ENCODE measurements at places on chromosomes 16 and 17.

GRCh38 chr17:33028778-33029177, 37.1 kb downstream of the SPACA3 start:
- no peak for DNase-seq

- no peak for DNase-seq
These were observed 9.4 kb upstream of the SLC52A1 start for GRCh38 chr17:5044630-5045029.

- no peak for DNase-seq
These were observed 1.8 kb downstream of the CCR7 start for GRCh38 chr17:40563220-40564052.

- no peak for DNase-seq
These were observed 3.1 kb downstream of the NETO2 start for GRCh38 chr16:47140686-47141085.

GRCh38 chr17:64698725-64699124, 36.6 kb upstream of the SMURF2 start:
- DNase-seq, result no peak

- DNase-seq, result no peak
These were observed 126.9 kb downstream of the PARN start for GRCh38 chr16:14502932-14503741.

GRCh38 chr16:11725457-11725856, 17.2 kb downstream of the TXNDC11 start:
- peak; percentile 84 for DNase-seq

- no peak for DNase-seq
These were observed 16.6 kb upstream of the CYB5B start for GRCh38 chr16:69407702-69408323.

GRCh38 chr16:48535831-48536613, 74.0 kb downstream of the N4BP1 start:
- peak; percentile 49 for DNase-seq

GRCh38 chr16:9885467-9885866, 296.8 kb downstream of the GRIN2A start:
- no peak for DNase-seq

DNA sequence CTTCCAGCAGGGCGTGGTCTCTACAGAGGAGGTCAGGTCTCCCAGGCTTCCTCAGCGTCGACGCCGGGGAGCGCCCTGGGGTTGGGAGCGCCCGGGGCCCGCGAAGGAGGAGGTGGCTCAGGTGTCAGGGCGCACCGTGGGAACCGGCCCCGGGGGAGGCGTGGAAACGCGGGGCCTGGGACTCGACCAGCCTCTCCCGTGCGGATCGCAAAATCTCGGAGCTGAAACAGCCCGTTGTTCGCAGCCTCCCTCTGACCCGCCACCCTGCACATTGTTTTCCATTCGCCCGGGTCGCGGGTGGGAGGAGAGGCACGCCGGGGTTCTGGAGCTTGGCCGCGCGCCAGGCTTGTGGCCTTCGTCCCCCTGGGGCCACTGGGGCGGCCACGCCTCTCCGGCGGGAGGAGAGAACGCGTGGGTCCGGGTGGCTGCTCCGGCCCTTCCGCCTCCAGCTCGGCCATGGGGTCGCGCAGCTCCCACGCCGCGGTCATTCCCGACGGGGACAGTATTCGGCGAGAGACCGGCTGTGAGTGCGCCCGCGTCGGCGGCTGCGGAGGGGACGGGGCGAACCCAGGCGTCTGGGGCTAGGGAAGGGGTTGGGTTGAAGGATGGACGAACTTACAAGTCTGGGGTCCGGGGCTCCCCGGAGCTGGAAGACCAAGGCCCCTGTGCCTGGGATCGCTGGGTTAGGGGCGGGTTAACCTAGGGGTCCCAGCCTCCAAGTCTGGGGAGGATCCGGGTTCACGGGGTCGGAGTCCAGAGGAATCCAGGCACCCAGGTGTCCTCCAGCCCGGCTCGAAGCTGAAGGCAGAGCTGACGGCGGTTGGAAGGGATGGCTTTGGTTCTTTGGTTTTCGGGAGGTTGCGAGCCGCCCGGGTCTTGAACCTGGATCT, at the start of gene CHP2:
TSS of gene CHP2 (plus strand) at position 433 of the 890 bp plus-strand sequence. CDS start at position 457, 24 bp downstream.
- DNase-seq, result no peak

GRCh38 chr17:62790564-62790986, 17.5 kb downstream of the MARCHF10 start:
- no peak for DNase-seq

DNA sequence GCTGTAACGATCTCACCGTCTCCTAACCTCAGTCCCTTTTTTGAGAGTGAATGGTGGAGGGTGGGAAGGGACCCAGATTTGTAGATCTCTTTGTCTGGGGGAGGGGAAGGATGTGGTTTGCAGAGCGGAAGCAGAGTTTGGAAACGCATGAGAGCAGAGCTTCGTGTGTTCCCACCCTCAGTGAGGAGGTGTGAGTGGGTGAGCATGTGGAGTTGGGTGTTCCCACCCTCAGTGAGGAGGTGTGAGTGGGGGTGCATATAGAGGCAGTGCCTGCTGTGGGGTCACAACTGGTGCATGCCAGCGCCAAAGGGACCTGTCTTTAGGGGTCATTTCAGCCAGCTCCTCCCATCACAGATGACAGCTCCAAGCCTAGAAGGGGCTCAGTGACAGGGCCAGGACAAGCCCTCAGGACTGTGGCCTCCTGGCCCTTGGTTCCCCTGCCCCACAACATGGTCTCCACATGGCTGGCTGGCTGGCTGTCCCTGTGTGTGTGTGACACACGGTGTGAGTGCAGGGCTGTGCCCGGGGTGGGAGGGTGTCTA, 1.8 kb upstream of the CISD3 start:
- DNase-seq, result no peak

DNA sequence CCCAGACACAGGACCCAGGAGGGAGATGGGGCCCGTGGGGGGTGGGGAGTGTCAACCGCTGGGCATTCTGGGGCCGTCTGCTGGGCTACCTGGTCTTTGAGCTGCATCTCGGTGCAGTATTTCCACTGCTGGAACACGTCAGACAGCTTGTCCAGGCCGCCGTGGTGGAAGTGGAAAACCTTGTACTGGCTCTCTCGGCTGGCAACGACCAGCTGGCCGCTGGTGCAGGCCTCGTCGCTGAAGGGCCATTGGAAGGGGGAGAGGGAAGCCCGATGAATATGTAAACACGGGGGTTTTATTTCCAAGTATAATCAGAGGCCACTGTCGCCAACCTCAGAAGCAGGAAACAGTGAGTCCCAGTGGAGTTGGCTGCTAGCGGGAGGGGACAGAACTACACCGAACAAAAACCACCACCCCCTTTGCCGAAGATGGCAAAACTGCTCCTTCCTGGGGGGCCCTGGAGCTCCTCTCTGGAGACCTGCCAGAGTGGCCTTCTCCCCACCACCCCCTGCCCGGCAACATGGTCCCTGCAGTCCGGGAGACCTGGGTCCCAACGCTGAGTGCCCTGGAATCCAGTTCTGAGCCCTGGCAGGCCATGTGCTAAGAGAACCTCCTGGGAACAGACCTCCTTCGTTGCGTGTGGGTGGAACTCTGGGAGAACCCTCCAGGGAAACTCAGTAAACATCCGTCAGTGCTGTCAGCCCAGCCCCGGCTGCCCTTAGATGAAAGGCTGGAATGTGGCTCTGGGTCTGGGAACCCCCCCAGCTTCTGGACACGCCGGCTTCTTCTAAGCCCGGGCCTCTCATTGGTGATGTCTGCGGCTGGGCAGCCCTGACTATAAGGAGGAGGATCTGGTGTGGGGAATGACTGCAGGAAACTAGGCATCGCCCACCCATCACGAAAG, 84.1 kb downstream of the TBC1D16 start:
- DNase-seq, result no peak

GRCh38 chr17:50634915-50635731, 442 bp downstream of the ABCC3 start:
- no peak for DNase-seq

DNA sequence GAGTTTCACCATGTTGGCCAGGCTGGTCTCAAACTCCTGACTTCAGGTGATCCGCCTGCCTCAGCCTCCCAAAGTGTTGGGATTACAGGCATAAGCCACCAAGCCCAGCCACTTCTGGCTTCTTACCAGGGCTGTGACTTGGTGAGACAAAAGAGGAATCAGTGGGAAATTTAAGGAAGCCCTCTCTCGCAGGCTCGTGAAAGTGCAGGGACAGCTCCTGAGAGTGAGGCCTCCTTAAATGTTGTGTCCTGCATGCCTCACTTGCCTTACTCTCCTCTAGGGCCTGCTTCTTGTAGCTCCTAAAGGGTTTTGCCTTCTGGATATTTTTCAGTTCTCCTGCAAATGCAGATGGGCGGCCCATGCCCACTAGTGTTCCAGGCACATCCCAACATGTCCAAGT, 5.2 kb downstream of the AHSP start:
- DNase-seq, result no peak

DNA sequence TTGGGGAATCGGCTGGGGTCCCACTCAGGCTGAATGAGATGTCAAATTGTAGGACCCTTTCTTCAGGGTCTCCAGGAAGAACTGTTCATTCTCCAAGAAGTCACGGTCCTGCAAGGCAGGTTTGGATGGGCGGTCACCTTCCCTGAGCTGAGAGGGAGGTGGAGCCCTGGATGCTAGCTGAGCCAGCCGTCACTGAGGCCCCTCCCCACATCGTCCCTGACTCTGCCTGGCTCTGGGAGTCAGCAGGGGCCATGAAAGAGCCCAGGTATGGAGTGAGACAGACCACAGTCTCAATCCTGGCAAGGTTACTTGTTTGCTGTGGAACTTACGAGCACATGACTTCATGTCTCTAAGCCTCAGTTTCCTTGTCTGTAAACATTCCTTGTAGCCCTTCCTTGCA, 6.0 kb upstream of the MRPL38 start:
- DNase-seq, result peak; percentile 37

GRCh38 chr17:67210915-67211314, 34.1 kb downstream of the HELZ start:
- DNase-seq, result no peak

DNA sequence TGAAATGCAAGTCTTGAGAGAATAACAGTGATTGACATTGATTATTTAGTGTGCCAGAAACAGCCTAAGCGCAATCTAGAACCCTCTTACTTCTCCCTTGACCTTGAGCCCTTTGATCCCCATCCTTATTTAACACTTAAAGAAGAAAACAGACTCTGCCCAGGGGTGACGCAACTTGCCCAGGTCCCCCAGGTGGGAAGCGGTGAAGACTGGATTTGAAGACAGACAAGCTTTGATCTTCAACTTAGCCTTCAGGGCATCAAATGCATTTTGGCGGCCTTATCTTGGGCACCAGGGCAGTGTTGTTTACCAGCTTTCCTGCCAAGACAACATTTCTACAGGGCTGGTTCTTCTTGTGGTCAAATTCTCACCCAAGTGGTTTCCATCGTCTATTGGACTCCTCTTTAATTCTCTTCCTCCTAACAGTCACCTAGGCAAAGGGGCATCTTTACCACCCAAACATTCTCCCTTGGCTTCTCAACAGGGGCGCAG, 8.9 kb upstream of the CIITA start:
- no peak for DNase-seq

DNA sequence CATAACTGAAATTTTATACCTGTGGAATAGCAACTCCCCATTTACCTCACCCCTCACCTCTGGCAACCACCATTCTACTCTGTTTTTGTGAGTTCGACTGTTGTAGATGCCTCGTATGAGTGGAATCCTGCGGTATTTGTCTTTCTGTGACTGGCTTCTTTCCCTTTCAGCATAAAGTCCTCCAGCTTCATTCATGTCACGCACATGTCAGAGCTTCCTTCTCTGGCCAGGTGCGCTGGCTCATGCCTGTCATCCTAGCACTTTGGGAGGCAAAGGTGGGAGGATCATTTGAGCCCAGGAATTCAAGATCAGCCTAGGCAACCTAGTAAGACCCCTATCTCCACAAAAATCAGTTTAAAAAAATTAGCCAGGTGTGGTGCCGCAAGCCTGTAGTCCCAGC, 278.4 kb downstream of the PARN start:
- no peak for DNase-seq

GRCh38 chr16:82535764-82536163, 91.0 kb upstream of the CDH13 start:
- no peak for DNase-seq

DNA sequence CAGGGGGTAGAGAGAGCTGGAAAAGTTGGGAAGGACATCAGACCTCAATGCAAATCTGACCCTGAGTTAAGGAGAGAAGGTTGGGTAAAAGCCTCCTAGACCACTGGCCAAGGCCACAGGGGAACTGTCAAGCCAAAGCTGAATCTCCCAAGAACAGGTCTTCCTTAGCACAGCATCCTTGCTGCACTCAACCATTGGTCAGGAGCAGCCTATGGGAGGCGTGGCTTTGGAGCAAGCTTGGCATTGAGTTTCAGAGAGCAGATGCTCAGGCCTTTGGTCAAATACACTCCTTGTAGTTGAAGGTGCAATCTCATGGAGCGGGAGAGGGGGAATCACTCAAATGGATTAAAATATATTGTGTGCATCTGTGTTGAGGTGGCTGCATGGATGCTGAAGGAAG, 21.8 kb downstream of the SOX9 start:
- no peak for DNase-seq

DNA sequence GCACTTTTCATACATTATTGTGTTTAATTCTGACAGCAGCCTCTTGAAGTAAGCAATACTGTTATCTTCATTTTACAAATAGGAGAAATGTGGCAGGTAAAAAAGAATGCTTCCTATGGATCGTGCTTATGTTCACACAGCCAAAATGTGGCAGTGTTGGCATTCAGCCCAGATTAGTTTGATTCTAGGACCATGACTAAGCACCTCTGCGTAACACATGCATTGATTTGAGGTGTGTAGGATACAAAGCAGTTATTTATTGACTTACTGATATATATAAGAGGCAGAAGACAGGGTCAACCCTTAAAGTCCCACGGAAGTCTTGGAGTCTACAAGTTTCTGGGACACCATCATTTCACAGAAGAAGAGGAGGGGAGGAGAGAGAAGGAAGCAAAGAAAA, 1144.4 kb upstream of the GOT2 start:
- DNase-seq, result no peak

DNA sequence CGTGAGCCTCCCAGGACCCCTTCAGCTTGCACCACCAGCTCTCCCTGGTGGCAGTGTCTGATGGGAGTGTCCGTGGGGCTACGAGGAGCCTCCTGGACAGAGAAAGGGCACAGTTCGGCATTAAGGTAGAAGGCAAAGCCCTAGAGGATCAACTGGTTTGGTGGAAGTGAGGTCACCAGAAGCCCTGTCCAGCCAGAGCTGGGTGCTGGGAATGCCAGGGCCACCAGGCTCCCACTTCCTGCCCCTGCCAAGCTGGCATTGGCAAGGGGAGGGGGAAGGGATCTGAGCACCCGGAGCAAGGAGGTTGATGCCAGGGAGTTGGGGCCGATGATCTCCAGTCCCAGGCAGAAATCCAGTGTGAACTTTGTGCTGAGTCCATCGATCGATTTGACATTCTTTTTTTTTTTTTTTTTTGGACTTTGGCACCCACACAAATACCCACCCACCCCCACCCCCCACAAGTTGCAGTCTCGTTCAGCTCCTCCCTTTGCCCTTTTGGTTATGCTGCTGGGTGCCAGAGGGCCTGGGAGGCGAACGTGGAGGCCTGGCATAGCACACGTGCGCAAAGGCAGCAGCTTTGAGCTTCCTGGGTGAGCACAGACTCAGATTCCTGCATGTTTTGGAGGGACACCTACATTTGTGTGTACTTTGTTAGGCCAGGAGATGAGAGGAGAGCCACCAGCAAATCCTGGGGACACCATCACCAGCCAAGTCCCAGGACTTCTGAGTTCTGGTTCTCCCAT, 2.1 kb downstream of the NHERF1 start:
- DNase-seq, result no peak

Data from DMS79 (cell line).